Mucosa of descending colon (tissue), 3 donors: ENCODE measurements at places on chromosomes 7 and 10.

DNA sequence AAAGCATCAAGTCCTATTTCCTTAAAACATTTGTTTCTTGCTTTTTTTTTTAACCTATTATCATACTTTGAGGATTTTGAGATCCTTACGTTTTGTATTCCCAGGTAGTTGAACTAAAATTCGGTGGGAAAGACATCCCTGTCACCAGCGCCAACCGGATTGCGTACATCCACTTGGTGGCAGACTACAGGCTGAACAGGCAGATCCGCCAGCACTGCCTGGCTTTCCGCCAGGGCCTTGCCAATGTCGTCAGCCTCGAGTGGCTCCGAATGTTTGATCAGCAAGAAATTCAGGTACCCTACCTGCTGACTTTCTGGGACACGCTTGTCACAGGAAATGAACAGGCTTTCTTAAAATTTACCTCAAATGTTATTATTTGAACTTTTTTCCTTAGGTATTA is 83.0 kb upstream of the DNAJB6 start:
- DNase-seq, result no peak

- DNase-seq, result no peak
These were observed 151.3 kb upstream of the KMT2E start for GRCh38 chr7:104862719-104863118.

- no peak for DNase-seq
These were observed 145.2 kb downstream of the FRMD4A start for GRCh38 chr10:14185316-14186045.

DNA sequence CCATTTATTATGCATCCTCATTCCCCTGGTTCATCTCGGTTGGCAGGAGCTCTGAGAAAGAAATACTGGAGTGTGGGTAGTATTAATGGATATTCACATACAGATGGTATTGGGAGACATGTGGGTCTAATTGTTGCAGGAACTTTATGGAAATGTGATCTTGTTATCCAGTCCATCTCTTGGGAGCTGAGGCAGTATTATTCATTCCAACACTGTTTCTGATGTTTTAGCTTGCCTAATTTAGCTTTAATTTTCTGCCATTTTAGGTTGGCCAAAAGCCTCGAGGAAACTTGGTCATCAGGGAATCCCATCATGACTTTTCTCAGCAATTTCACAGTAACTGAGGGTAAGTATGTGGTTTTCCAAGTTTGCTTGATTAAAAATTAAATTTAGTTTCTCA is 125.7 kb downstream of the ABCA13 start:
- DNase-seq, result no peak
